ENCODE measurements at places on chromosomes 5 and 9.
A peak's percentile ranks its signal among the peaks of the same experiment; 100 is the strongest.

DNA sequence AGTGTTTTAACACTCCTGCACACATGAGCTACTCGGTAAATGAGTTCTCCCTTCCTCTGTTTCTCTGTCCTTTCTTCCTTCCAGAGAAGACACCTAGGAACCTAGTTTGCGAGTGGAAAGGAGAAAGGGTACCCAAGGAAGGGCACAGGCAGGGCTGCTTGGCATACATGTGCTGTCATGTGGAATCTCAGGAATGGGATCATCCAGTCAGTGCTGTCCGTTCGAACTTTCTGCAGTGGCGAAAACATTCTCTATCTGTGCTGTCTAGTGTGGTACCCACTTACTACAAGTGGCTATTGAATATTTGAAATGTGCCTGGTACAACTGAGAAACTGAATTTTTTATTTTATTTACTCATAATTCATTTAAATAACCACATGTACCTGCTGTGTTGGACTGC lies 28.0 kb downstream of the NLN start:
- peak; percentile 13 for DNase-seq

GRCh38 chr5:17436350-17436749 lies 61.7 kb upstream of the TAF11L2 start:
- DNase-seq, result peak; percentile 41

DNA sequence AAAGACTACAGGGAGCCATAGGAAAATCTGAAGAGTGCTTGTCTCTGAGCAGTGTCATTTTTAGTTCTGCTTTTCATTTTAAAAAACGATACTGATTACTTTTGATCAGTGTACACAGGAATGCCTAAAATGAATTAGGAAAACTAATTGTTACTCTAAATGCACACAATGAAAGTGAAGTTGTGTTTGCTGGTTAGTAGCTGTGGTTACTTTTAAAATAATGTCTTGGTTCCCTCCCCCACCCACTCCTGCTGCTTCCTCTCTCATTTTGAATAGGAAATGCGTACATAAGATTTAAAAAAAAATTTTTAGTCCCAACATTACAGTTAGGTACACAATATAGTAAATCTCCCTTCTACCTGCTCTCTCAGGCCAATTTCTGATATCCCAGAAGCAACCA lies 47.5 kb upstream of the PLPP1 start:
- DNase-seq, result no peak

- DNase-seq, result no peak
These were observed 84.5 kb downstream of the LMX1B start for GRCh38 chr9:126698251-126698650.

GRCh38 chr9:7452378-7452777 lies 347.2 kb downstream of the DMAC1 start:
- DNase-seq, result no peak

- DNase-seq, result no peak
These were observed 32.1 kb downstream of the MTMR12 start for GRCh38 chr5:32280656-32281081.

GRCh38 chr5:167631191-167631590 lies 660.3 kb upstream of the WWC1 start:
- no peak for DNase-seq

DNA sequence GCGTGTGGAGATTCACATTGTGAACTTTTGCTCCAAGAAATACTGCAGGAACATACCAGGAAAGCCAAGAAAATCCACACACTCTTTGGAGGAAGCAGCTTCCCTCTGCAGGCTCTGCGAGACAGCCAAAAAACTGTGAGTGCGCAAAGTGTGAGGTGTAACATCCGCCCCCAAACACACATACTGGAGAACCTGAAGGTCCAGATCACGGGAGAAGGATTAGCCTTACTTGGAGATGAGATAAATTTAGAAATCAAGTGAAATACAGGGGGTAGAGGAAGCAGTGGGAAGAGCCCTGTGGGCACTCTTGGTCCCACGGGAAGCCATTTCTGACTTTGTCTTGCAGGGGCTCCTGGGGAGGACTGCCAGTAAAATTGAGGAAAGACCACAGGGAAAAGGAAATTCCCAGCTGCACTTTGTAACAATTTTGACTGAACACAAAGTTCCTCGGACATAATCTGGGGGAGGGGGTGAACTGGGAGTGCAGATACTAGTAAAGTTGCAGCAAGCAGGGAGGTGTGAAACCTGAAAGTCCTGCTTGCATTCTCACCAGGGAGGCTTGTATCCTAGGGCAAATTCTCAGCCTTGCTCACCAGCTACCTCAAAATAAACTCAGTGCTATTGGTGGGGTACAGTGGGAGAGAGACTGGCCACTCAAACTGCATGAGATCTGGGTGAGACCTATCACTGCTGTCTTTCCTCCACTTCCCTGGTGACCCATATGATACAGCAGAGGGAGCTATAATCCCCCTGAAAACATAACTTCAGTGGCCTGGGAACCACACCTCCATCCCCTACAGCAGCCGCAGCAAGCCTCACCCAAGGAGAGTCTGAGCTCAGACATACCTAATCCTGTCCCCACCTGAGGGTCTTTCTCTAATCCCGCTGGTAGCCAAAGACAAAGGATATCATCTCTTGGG lies 109.1 kb downstream of the ALDH1A1 start:
- peak; percentile 13 for DNase-seq

DNA sequence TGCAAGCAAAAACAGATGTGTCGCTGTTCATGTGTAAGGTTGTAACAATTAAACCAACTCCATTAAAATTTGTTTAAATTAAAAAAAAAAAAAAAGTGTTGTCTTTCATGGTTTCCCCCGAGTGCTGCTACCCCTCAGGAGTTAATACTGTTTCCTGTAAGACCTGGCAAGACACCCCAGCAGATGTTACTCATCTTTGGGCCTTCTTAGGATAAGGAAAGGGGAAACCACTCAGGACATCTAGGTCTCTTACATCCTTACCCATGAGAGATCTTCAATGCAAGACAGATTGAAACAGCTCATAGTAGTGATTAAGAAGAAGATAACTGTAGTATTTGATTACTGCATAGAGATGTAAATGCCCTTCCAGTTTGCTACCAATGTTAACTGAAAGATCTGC lies 33.5 kb upstream of the F2R start:
- no peak for DNase-seq

DNA sequence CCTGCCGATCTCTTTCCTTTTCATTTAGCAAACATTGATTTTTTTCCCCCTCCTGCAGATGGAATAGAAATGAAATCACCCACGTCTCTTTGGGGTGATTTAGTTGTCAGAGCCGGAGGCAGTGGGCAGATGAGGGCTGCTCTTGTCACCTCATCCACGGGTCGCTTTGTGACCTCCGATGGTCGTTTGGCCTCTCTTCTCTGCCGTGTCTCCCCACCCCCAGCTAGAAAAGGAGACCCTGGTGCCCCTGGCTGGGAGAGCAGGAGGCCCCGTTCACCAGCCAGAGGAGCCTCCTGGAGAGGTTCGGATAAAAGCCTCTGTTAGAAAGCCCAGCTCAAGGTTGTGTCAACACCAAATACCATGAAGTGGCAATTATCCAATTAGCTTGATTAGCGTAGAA lies 21.6 kb upstream of the RXRA start:
- DNase-seq, result no peak

DNA sequence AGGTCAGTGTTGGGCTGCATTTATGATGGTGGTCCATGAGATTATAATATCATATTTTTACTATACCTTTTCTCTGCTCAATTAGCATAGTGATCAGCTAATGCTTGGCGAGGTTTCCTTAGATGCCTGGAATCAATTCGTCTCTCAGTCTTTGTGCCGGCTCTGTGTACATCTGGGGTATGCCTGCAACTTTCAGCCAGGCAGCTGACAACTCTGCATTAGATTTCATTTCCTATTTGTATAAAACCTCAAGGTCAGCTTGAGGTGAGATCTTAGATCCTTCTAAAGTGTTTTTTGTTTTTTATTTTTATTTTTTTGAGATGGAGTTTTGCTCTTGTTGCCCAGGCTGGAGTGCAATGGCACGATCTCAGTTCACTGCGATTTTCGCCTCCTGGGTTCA lies 86.8 kb downstream of the MELK start:
- no peak for DNase-seq

DNA sequence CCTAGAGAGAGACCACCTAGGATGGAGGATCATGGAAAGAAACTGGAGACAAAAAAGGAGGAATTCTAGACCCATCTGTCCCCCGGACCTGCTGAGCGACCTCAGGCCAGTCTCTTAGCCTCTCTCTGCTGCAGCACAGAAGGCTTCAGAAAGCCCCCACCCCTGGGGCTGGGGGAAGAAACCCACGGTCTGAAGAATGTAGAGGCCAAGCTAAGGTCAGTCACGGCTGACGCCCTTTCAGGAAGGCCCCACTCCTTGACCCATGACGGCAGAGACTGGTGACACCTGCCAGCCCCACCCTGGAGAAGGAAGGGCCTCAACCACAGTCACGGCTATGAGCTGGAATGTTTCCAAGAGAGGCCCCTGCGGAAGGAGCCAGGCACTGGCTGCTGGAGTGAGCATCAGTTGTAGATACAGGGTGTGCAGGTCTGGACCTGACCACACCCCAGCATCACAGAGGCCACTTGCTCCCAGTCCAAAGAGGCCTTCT lies 120.5 kb upstream of the BOD1 start:
- DNase-seq, result no peak

DNA sequence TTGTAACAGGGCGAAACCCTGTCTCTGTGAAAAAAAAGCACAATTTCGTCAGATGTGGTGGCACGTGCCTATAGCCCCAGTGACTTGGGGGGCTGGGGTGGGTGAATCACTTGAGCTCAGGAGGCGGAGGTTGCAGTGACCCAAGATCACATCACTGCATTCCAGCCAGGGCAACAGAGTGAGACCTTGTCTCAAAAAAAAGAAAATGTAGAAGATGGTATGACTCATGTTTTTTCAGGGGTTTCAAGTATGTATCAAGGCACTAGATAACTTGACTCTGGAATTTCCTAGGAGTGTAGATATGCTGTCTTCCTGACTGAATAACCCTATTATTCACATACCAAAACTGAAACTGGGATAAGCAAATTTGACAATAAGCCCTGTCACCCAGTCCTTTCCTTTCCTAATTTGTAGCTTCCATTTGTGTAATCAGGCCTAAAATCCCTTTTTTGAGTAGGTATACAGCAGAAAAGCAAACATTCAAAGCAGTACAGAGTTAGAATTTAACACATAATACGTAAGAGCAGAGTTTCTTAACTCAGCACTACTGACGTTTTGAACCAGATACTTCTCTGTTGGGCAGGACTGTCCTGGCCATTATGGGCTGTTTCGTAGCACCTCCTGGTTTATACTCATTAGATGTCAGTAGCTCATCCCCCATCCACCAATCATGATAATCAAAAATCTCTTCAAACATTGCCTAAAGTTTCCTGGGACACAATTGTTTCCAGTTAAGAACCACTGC lies 17.3 kb upstream of the ANKRD18B start:
- DNase-seq, result peak; percentile 95

DNA sequence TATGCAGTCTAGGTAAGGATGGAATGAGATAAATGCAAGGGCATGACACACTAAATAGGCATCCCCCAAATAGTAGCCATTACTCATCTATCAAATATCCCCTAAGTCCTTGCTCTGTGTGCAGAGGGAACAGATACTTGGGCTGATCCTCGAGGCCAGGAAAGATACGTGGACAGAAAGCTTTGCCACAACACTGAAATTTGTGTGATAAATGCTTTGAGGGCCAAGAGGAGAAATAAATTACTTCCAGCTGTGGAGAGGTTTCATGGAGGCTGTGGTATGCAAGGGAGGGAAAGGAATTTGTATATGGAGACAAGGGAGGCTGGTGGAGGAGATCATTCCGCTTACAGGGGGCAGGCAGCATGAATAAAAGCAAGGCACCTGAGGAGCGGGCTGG lies 18.5 kb downstream of the ATOX1 start:
- DNase-seq, result peak; percentile 90

DNA sequence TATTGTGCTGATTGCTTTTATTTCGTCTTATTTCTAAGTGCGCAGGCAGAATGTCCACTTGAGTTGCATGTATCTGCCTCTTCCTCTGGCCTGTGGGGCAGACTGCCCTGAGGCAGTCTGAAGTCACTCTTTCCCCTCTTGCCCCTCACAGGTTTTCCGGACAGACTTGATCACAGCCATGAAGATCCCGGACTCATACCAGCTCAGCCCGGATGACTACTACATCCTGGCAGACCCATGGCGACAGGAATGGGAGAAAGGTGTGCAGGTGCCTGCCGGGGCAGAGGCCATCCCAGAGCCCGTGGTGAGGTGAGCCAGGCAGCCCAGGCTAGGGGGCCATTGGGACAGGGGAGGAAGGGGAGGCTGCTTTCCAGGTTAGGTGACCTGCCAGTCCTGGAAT lies 26.4 kb downstream of the JADE2 start:
- DNase-seq, result no peak

GRCh38 chr5:108743319-108743718 lies 4.4 kb upstream of the FER start:
- DNase-seq, result peak; percentile 35

- no peak for DNase-seq
These were observed 321.8 kb upstream of the ADCY2 start for GRCh38 chr5:7074176-7074575.

DNA sequence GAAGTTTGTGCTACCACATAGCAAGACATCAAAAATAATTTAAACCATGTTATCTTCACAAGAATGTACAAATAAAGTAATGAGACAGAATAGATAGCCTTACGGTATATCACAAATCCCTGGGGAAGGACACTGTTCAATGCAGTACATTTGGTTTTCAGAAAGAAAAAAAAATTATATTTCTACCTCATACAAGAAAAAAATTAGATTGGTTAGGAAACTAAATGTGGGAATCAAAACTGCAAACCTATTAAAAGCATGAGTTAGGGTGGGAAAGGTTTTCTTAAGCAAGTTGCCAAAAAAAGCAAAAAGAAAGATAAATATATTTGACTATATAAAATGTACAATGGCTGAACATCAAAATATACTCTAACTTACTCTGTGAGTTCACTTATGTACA lies 201.9 kb upstream of the NREP start:
- DNase-seq, result no peak

DNA sequence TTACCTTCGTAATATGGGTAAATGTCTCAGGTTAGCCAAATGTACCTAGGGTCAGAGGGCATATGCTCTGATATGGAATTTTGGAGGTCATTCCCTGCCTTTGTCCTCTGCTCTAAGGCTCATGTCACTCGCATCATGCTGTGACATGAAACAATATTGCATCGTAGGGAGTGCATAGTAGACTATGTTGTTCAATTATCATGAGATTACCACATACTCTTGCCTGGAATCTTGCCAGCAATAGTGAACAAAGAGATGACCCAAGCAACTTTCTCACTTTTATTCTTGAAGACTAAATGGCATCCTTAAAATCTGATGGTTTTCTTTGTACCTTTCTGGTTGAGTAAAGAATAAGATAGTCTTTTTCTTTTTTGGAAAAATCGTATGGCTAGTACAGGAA lies 27.6 kb downstream of the ZNF462 start:
- peak; percentile 50 for DNase-seq

GRCh38 chr5:167057665-167058064 lies 1233.8 kb upstream of the WWC1 start:
- peak; percentile 1 for DNase-seq

GRCh38 chr5:178786417-178786816 lies 56.0 kb upstream of the ZNF354A start:
- no peak for DNase-seq

DNA sequence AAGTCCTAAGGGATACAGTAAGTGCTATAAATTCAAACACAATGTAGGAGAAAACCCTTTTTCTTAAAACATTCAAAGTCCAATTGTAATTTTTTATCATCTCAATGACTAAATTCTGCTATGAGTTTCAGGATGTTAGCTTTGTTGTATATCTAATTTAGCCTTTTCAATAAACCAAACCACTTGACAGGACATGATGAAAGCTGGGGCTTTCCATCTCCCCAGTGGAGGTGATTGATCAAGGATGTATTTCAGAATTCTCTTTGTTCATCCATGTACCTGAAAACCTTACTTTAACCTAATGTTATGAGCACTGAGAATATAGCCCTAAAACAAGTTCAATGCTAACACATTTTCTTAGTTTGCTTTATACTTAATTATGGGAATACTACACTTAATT lies 639.0 kb upstream of the ITGA1 start:
- no peak for DNase-seq

Data from choroid plexus epithelial cell (primary cell).